Activated T-cell treated with anti-CD3 and anti-CD28 coated beads, Interleukin-2, amount 50 U/mL, for 48 hours (primary cell): ENCODE measurements at places on chromosomes 2 and 18.

DNA sequence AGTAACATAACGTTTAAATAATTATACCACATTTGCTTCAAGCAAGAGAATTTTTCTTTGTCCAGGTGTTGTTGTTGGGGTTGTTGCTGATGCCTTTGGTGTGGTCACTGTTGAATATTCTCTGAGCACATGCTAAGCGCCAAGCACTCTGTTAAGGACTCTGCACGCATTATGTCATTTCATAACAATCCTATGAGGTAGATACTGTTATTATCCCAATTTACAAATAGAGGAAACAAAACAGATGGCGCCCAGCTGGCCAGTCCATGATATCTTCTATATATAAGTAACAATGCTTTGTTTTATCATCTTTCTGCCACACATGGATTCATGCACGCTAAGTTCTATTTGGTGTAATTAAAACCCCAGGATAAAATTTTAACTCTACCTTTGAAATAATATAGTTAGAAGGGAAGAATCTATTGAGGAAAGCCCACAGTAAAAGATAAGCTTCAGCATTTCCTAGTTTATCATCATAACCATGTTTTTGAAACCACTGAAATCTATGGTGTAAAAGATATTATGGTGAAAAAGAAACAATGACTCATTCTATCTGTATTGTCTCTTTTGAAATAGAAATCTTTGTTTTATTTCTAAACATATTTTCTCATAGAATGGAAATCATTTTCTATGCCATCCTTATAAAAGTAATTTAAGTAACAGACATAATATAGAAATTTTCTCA is 199.7 kb downstream of the PID1 start:
- no peak for DNase-seq

DNA sequence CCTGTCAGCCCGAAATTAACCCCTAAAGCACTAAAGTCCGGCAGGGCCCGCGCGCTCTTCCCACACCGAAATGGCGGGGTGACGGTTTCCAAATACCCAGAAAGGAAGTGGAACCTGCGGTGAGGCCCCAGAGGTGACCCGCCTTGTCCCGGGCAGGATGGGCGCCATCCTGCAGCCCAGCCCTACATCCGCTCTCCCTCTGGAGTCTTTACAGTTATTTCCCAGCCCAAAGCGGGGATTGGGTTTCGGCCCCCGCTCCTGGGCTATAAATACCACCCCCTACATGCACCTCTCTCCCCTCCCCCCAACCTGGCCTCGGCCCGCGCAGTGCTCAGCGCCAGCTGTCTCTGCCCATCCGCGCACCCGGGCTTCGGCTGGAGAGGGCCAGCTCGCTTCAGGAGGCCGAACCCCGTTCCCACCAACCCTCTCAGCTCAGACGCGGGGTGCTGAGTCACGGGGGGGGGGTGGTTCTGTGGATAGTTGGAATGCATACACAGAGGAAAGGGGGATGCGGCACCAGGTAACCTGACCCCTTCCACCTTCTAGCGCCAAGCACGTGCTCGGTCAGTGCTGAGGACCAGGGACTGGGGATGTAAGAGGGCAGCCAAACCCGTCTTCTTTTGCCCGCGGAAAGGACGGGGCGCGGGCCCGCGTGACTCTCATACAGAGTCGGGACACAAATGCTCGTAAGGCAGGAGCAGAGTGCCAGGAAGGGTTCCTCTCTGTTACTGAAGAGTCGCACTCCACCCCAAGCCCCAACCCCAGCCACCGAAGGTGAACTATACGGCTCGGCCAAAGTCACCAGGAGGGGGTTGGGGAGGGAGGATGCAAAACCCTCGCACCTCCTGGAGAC is at the start of gene TUBA4B:
Gene TUBA4B (plus strand): TSS at position 344 of the 853 bp plus-strand sequence. CDS start 165 bp downstream, at position 509.
- peak; percentile 69 for DNase-seq

DNA sequence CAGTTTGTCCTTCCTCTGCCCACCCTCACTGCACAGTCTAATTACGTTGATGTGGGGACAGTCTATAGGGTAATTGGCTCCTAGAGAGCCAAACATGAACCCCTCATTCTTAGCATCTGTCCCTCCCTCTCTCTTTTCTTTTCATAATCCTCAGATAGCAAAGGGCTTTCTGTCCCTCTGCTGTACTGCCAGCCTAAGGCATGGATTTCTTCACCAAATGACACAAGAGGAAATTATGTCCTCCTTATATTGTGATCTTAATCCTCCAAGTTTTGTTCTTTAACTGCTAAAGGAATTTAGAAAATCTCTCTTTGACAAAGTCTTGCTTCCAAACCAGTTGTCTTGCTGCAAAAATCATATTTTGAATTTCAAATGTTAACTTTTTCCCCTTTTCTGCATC is 18.5 kb downstream of the ANTXR1 start:
- DNase-seq: no peak

- DNase-seq: no peak
Measured at GRCh38 chr2:238097988-238098871, 1.9 kb upstream of the ESPNL start.

DNA sequence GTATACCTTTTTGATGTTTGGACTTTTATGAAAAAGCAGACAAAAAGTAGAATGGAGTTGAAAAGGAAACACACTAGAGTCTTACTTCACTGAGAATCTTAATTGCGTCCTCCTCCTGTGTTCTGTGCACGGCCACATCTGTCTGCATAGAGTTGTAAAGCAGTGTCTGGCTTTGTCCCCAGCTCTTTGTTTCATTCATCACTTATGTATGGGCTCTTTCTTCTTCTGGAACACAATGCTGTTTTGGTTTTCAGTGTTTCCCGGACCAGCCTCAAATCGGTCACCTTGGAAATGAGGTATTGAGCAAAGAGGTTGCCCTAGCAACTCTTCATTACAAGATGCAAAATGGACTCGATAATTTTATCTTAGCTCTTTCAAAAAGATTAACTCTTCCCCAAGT is 104.3 kb upstream of the CNGA3 start:
- DNase-seq: no peak
